ENCODE measurements at places on chromosomes 3 and 15.

DNA sequence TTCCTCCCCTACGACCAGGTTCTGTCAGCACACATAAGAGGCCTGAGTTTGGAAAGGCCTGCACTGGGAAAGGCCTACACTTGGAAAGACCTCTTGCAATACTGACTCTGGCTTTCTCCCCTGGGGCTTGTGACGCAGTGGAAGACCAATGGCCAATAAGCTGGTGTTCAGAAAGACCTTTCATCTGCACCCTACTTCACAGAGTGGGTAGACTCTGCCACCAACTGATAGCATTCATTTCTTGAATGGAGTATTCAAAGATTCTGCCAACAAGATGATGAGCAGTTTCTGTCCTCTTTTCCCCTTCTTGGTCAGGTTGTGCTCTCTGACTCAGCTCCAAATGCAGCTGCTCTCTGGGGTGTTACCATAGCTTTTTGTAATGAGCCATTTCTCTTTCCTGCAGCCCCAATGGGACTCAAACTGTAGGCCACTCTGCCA, 48.8 kb downstream of the TIPARP start:
- DNase-seq = no peak

GRCh38 chr3:46892285-46893145, 15.0 kb downstream of the PTH1R start:
- no peak for DNase-seq

DNA sequence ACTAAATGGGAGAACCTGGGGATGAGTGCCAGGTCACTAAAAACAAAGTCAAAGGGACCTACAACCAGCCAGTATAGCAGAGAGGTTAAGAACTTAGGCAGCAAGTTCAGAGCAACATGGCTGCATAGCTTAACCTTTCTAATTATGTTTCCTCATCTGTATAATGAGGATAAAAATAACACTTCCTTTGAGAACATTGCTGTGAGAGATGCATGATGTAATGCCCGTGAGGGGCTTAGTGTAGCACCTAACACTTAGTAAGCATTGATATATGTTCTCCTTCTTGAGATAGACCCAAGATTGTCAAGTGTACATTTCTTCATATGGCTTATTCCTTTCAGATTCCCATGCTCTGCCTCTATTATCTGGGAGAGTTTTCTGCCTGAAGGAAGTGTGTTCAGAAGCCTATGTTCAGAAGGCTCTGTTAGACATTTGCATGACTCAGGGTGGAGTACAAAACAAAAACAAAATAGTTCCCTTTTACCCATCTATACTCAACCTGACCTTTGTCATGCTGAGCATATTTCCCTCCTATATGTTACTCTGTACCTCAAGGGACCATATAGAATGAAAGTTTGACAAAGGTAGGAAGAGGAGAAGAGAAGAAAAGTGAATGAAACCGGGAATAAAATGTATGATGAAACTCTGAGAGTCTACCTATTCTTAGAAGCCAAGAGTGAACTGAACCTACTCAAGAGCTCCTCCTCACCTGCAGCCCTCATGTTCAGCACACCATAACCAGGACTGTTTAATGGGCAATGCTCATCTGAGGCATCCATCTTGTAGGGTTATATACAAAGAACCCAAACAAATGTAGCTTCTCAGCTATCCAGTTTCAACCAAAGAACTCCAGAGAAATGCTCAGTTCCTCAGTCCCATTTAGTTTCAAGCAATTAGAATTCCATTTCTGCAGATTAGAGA, 70.7 kb upstream of the KCNMB2 start:
- DNase-seq = no peak

GRCh38 chr3:136387031-136387430, 136.9 kb downstream of the PCCB start:
- no peak for DNase-seq

GRCh38 chr15:83118291-83118827, 10.9 kb downstream of the TM6SF1 start:
- no peak for DNase-seq

DNA sequence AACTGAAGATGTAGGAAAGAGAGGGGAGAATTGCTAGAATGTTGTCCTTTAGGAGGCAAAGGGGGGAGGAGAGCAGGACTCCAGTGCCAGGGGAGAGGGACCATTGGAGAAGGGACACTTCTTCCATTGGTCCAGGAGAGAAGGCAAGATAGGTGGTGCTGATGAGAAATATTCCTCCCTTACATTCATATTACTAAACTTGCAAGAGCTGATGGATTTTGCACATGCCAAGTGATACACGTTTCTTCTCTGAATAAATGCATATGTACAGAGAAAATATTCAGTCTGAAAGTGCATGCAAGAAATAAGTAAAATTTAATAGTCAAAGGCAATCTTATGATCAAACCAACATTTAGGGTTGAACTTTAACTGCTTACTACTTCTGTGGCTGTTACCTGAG, 21.5 kb upstream of the SPTSSB start:
- no peak for DNase-seq

Measured in CD4-positive, alpha-beta T cell treated with Interleukin-4 for 4 hours (primary cell).